ENCODE measurements at places on chromosomes 7 and 10.
A peak's percentile ranks its signal among the peaks of the same experiment; 100 is the strongest.

- no peak for DNase-seq
Measured at GRCh38 chr7:17773289-17773626, 167.0 kb downstream of the SNX13 start.

- no peak for DNase-seq
Measured at GRCh38 chr10:116891208-116891607, 41.9 kb downstream of the ENO4 start.

DNA sequence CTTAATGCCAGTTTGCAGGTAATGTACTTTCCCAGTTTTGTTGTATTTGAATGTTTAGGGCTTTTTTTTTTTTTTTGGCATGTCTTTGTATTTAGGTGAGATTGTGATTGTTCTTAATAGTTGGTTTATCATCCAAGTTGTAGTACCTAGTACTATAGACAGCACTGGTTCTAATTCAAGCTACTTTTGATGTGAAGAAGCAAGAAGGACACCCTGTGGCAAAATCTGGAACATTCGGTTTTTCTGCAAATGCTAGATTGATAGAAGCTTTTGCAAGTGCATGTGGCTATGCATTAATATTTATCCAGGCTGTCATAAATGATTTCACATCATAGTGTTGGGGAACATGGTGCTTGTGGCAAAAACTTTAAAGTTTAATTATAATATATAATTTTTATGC, 248.9 kb downstream of the FOXP2 start:
- DNase-seq, result peak; percentile 34

DNA sequence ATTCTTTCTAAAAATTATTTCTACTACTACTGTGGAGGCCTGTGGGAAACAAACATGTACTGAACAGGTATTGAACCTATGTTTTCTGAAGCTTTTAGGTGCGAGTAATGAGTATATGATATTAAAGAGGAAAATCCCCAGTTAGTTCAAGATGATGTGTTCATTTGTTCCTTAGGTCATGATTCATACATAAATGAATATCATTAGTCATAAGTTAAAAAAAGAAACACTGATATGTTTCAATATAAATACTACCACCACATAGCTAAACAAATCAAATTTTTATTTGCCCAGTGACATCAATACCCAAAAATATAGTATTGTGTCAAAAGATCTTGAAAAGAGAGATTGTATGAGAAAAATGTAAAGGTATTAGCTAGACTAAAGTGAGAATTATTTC, 210.7 kb upstream of the GNAI1 start:
- DNase-seq, result no peak

- no peak for DNase-seq
Measured at GRCh38 chr7:73541722-73542121, 15.8 kb downstream of the BCL7B start.

GRCh38 chr10:100374200-100374655, 27.2 kb downstream of the SCD start:
- no peak for DNase-seq

DNA sequence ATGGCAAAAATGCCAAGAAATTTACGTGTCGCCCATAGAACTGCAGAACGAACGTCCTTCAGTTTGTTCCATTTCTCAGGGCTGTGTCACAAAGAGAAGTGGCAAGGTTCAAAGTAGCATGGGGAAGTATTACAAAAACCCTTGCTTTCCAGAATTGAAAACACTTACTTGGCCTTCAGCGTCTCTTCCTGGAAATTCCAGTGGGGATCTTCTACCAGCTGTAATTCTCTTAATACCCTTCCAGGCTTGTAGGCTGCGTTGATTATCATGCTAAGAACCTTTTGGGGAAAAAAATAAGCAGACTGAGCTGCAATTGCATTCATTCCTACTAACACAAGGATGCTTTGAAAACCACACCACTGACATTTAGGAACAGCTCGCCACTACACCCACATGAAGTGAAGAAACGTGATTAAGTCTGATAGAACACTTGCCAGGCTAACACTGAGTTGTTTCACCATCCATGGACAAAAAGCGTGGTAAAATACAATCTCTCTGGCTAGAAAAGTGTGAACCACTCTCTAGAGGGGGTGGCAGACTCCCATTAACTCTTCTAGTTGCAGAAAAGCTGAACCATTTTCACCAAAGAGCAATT, 222.3 kb downstream of the SFMBT2 start:
- DNase-seq, result no peak

DNA sequence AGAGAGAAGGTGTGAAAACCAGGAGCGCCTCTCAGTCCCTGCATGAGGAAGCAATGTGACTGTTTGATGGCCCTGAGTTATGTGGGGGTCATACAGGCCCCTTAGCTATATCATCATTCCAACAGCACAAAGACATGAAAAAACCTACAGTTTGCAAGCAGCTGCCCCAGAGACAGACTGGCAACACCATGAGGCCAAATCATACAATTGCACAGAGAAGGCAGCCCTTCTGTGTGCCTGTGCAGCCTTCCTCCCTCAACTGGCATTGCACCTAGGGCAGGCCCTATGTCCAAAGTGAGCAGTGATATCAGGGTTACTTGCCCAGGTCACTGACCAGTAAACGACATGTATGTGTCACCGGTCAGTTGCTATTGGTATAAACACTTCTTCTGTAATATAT, 41.6 kb downstream of the GPRIN2 start:
- DNase-seq, result no peak

- DNase-seq, result no peak
Measured at GRCh38 chr10:24652381-24652957, 71.2 kb downstream of the ARHGAP21 start.

GRCh38 chr7:28592861-28593260, 180.5 kb downstream of the CREB5 start:
- peak; percentile 35 for DNase-seq

- no peak for DNase-seq
Measured at GRCh38 chr7:116595063-116595462, 70.2 kb downstream of the CAV1 start.

Measured in NCI-H1105 (cell line).